A549 treated with CORT108297 at 1 μM for 4 hours (cell line): ENCODE measurements at places on chromosomes 4 and X. TPM values are rescaled to one million over a fixed set of nuclear protein-coding genes. Genes with fewer than 3 reads are reported as not detected.

Gene TENM3
- total RNA-seq = 1.0 to 1.8 TPM (median 1.5 TPM) in 5 replicates

Gene UPF3B
- total RNA-seq = 18.7 to 26.8 TPM (median 19.9 TPM) in 5 replicates

Gene GPR34
- total RNA-seq = 0.05 TPM in 2 of 5 replicates, not detected in the others

Gene SSX1
- total RNA-seq = not detected in 5 replicates

Gene TRPC3
- total RNA-seq = 0.05 to 0.07 TPM (median 0.07 TPM) in 3 of 5 replicates, not detected in the others

Gene GAGE2A
- total RNA-seq = not detected in 5 replicates

Gene NCAPG
- total RNA-seq = 25.6 to 28.3 TPM (median 27.2 TPM) in 5 replicates

Gene EGFL6
- total RNA-seq = not detected in 5 replicates

Gene HSFX1
- 0.22 to 0.49 TPM (median 0.36 TPM) in 5 replicates for total RNA-seq

Gene SOD3
- not detected in 5 replicates for total RNA-seq

Gene GJB1
- 0.11 TPM in 1 of 5 replicates, not detected in the others for total RNA-seq

Gene SLC2A9
- 0.18 to 0.74 TPM (median 0.27 TPM) in 5 replicates for total RNA-seq

Gene DUSP9
- total RNA-seq = 1.2 to 1.8 TPM (median 1.4 TPM) in 5 replicates

Gene TRIM75
- not detected in 5 replicates for total RNA-seq

Gene DCAF8L2
- total RNA-seq = not detected in 5 replicates

Gene F8A2
- total RNA-seq = not detected in 5 replicates

Gene ATRX
- total RNA-seq = 15.1 to 23.5 TPM (median 21.0 TPM) in 5 replicates

Gene POU4F2
- total RNA-seq = not detected in 5 replicates
